ENCODE measurements at places on chromosomes 7 and 10. TPM values are rescaled to one million over a fixed set of nuclear protein-coding genes. Genes with fewer than 3 reads are reported as not detected.

Gene GDF10
- 0.81 TPM for total RNA-seq

Gene PUS7
- total RNA-seq = 5.2 TPM

DNA sequence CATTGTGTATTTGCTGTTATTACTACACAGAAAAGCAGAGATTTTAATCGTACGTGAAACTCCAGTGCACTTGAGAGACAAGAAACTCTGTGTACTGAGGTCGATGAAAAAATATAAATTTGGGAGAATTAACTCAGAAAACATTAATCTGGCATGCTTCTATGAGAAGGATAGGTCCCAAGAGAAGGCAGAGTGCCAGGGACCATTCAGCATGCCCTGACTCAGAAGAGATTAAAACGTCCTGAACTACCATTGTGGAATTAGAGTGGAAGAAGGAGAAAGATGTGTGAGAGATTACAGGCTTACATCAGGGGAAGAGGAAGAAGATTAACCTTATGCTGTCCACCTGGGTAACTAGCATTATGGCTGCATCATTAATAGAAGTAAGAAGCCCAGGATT is 72.4 kb downstream of the REEP3 start:
- no peak overlapping the region for H3K4me3 ChIP-seq
- no peak for DNase-seq
- H3K27me3 ChIP-seq = no peaks in the 10 kb centered on the region
- no peaks in the 10 kb centered on the region for H3K36me3 ChIP-seq
- H3K4me1 ChIP-seq = no peaks in the 10 kb centered on the region

DNA sequence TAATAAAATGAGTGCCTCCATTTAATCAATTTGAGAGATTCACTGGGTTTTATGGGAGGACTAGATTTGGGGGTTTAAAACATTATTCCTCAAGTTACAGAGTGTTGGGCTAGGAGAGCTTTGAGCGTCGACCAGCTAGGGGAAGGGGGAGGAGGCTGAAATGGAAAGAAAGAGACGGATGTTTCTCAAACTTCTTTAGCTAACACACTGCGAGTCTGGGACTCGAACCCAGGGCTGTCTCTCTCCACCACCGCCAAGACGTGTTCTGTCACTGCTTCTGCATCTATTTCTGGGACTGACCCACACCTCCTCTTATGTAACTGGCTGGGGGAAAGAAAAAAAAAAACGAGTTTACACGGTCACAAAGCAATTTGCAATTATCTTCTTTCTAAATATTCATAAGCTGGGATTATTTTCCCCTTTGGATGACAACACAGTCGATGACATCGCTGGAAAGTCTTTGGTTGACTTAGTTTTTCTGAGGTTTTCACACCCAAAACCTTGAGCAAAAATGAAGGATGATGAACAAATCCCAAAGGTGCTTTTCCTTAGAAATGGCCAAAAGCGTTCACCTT is 27.2 kb downstream of the CHST15 start:
- no peak overlapping the region for H3K27ac ChIP-seq
- no peak overlapping the region for H3K4me3 ChIP-seq
- no peaks in the 10 kb centered on the region for H3K27me3 ChIP-seq
- no peaks in the 10 kb centered on the region for H3K36me3 ChIP-seq
- peaks cover 10% of the 10 kb centered on the region for H3K4me1 ChIP-seq

- no peak overlapping the region for H3K4me3 ChIP-seq
- no peak overlapping the region for H3K27ac ChIP-seq
- no peaks in the 10 kb centered on the region for H3K27me3 ChIP-seq
- no peaks in the 10 kb centered on the region for H3K36me3 ChIP-seq
Observed at GRCh38 chr7:18903695-18904094, 213.7 kb downstream of the TWIST1 start.

- no peak overlapping the region for H3K4me3 ChIP-seq
- H3K27ac ChIP-seq = no peak overlapping the region
- DNase-seq = no peak
- no peaks in the 10 kb centered on the region for H3K36me3 ChIP-seq
- no peaks in the 10 kb centered on the region for H3K27me3 ChIP-seq
- H3K4me1 ChIP-seq = no peaks in the 10 kb centered on the region
Observed at GRCh38 chr7:153422291-153423209, 629.6 kb upstream of the DPP6 start.

- DNase-seq = no peak
- H3K4me3 ChIP-seq = no peak overlapping the region
- H3K4me1 ChIP-seq = peaks cover 8% of the 10 kb centered on the region
- no peaks in the 10 kb centered on the region for H3K27me3 ChIP-seq
Observed at GRCh38 chr7:12722636-12723605, 35.5 kb downstream of the ARL4A start.

- no peak overlapping the region for H3K4me3 ChIP-seq
- H3K27me3 ChIP-seq = no peaks in the 10 kb centered on the region
- H3K36me3 ChIP-seq = no peaks in the 10 kb centered on the region
- H3K4me1 ChIP-seq = peaks cover 55% of the 10 kb centered on the region
- DNase-seq = no peak
Observed at GRCh38 chr7:157474685-157475084, 137.9 kb downstream of the DNAJB6 start.

DNA sequence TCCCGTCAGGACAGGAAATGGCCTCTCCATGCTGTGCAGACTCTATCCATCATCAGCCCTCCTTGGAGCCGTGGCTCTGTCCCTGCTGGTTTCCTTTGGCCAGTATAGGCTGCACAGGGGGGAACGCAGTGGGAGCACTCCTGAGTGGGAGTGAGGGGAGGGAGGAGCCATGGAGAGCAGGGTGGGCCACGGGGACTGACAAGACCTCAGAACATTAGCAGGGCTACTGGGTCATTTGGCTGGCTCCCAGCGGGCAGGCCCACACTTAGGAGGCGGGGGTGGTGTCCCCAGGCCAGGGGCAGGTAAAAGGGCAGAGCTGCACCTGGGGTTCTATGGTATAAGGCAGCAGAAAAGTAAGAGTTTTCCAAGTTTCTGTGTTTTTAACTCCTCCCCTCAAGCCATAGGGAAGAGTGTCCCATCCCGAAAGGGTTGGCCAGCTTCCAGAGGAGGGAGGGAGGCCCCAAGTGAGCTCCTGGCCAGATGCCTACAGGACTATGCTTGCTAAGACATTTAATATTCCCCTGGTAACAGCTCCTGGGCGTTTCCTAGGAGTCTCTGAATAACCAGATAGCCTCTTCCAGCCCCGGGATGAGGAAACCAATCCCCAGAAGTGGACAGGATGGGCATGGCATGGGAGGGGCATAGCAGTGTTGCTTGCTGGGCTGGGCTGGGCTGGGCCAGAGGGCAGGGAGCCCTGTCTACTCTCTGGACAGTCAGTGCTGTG is 5.5 kb upstream of the OPN4 start:
- H3K4me3 ChIP-seq = no peak overlapping the region
- H3K36me3 ChIP-seq = no peaks in the 10 kb centered on the region
- no peaks in the 10 kb centered on the region for H3K27me3 ChIP-seq
- DNase-seq = no peak
